ENCODE measurements at places on chromosomes 6 and 20.
A peak's percentile ranks its signal among the peaks of the same experiment; 100 is the strongest.

GRCh38 chr20:52779125-52779524 lies 193.0 kb upstream of the TSHZ2 start:
- DNase-seq, result no peak

DNA sequence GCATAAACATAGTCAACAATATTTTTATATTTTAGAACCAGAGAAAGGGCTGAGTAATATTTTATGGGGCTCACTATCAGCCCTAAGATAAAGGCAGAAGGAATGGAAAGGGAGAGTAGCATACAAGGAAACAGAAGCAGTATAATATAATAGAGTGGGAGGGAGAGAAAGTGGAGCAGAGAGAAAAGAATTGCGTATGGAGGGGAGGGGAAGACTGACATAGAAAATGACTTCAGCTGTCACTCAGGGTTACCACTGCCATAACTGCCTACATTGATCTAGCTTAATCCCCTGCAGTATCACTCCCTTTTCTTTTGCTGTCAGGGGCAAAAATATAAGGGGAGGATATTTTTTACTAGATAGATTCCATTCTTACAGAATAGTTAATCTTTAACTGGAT lies 1133.5 kb upstream of the MAP3K7 start:
- no peak for DNase-seq

DNA sequence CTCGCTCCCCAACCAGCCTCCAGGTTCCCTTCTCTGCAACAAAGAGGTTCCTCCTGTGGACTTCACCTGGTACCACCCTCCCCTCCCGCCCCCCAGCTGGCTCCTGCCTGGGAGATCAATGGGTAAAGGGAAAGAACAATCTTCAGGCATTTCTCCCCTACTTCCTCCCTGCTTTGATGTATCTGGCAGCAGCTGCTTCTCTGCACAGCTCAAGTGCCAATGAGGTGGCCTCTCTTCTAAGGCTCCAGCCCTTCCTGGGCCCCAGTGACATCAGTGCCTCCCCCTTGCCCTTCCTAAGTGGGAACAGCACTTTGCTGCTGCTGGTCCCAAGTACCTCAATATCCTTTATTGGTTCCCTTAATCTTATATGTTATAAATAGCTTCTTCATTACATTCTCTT lies 23.5 kb downstream of the MOCS1 start:
- no peak for DNase-seq

DNA sequence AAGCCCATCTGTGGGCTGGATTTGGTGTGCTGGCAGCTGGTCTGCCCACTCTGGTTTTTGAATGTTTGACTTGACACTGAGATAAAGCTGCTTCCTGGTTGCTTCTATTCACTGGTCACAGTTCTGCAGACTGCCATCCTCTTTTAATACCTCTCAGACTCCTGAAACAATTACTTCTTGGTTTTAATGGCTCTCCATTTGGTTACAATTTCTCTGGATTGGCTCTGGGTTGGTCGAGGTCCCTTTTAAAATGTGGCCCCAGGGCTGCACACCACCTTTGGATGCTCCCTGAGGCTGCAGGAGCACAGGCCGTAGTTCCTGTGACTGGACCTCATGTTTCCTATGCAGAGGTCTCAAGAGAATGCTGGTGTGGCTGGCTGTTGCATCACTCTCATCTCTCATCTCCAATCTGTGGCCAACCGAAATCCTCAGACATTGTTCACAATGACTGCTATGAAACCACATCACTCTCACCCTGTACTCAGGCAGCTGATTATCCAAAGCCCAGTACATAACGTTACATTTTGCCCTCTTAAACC lies 98.5 kb downstream of the INSM1 start:
- no peak for DNase-seq

- DNase-seq, result no peak
Observed at GRCh38 chr6:93163146-93163545, 256.2 kb downstream of the EPHA7 start.

- DNase-seq, result no peak
Observed at GRCh38 chr6:16089232-16090062, 39.4 kb upstream of the MYLIP start.

DNA sequence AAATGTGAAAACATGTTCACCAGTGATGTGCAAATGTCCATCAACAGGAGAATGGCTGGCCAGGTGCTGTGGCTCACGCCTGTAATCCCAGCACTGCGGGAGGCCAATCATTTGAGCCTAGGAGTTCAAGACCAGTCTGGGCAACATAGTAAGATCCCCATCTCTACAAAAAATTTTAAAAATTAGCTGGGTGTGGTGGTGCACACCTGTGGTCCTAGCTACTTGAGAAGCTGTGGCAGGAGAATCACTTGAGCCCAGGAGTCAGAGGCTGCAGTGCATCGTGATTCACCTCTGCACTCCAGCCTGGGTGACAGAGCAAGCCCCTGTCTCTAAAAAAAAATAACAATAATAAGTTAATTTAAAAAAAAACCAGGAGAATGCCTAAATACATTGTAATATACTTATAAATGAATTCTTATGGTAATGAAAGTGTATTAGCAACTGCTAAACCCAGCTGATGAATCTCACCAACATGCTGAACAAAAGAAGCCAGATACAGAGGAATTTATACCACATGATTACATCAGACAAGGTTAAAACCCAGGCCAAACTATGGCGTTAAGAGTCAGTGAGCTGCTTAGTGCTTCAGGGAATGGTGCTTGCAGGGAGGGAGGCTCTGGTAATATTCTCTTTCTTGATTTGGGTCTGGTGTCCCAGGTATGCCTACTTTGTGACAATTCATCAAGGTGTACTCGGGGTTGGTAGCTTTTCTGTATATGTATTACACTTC lies 36.4 kb downstream of the RPP40 start:
- DNase-seq, result no peak

GRCh38 chr6:5695260-5696245 lies 311.2 kb downstream of the NRN1 start:
- no peak for DNase-seq

- DNase-seq, result no peak
Observed at GRCh38 chr20:48832405-48832730, 4.6 kb upstream of the PREX1 start.

- DNase-seq, result no peak
Observed at GRCh38 chr6:112332274-112332673, 14.9 kb upstream of the RFPL4B start.

DNA sequence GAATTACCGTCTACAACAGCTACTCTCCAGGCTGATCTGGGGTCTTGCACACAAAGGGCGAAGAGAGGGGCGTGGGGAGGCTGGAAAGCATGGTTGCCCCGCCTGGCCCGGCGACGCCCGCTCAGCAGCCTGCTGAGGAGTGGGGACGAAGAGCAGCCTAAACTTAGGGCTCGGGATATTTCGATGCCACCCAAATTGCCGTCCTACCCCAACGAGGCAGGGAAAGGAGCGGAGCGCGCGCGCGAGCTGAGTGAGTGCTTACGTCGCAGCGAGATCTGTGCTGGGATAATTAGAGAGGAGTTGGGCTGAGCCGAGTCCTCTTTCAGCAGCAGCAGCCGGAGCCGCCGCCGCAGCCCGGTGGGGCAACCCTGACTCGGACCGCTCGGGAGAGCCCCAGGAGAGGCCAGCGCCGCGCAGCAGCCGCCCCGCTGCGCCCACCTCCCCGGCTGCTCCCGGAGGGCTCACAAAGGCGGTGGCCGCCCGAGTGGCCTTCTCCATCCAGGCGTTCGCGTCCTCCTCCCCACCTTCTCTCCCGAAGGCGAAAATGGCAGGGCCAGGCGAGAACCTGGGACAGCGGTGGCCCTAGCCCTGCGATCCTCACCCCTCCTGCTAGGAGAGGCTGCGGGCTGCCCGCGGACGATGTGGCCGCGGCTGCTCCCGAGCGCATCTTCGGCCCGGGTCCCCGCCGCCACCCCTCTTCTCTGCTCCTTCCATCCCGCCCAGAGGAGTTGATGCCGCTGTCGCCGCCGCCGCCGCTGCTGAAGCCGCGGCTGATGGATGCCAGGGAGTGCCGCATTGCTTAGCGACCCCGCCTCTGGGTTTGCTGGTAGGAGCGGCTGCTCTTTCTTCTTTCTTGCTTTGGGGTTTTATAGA lies at the start of gene CLVS2:
CLVS2 (plus strand) TSS at position 315 of the 873 bp plus-strand sequence. CDS start 1,543 bp downstream, outside the sequence.
- peak; percentile 8 for DNase-seq

GRCh38 chr6:111624401-111625098 lies 18.9 kb upstream of the TRAF3IP2 start:
- no peak for DNase-seq

GRCh38 chr20:62524505-62524911 lies 48.7 kb upstream of the GATA5 start:
- no peak for DNase-seq

DNA sequence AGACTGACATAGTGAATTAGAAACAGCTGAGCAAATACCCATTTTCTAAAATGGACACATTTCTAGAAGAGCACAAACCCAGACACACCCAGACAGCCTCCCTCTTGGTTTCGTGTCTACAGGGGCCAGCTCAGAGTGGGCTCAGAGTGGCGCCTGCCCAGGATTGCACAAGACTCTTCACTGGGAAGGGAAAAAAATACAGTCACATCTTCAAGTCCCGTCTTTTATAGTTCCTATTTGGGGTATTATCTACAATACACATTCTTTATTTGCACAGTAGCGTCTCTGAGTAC lies 246.1 kb upstream of the AFDN start:
- no peak for DNase-seq

DNA sequence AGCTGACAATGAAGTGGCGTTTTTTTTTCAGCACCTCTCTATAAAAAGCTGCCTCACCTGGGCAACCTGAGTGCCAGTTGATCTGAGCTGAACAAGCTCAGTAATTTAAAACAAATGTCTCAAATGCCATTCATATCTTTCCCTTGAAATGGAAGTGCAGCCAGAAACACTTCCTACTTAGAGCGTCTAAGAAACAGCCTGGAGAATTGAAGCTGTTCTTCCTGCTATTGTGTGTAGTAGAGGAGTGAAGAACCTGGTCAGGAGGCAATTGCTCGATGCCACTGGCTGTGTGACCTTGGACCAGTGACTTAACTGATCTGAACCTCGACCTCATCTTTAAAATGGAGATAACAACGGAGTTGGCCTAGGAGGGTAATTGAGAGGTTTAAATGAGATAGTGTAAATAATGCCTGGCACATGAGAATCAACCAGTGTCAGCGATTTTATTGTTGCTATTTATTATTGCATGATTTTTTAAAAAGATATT lies 95.4 kb upstream of the FOXQ1 start:
- DNase-seq, result no peak

GRCh38 chr6:127115084-127115655 lies 3.3 kb upstream of the RSPO3 start:
- DNase-seq, result no peak

DNA sequence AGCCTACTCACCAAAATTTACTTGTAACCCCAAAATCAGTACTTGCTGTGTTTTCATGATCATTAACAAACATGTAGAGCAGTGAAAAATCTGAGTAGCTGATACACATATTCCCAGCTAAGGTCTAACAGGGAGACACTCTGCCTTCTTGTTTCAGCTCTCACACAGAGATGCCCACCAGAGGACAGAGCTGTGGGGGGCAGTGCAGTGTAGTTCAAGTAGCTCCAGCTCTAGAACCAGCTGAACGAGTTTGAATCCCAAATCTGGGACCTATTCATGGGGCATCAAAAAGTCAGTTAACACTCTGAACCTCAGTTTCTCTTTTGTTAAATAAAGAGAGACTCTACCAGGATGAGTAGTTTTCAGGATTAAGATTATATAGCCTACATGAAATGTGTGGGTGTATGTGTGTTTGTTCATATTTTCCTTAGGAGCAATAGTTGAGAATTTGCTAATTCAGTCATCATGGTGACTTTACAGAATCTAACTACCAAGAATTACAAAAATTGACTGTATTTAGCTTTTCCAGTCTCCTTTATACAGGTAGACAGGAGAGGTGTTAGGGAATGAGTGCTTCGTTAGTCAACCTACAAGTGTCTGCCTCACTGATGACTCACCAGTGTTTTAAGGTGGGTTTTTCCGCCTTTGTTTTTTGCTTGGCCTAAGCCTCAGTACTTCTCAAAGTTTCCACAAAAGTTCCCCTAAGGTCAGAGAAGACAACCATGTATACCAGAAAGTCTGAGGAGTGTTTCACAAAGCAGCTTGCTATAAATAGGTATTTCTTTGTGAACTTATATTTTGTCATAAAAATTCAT lies 164.0 kb upstream of the RUNX2 start:
- peak; percentile 58 for DNase-seq

- no peak for DNase-seq
Observed at GRCh38 chr20:34562641-34563040, 4.1 kb downstream of the MAP1LC3A start.

DNA sequence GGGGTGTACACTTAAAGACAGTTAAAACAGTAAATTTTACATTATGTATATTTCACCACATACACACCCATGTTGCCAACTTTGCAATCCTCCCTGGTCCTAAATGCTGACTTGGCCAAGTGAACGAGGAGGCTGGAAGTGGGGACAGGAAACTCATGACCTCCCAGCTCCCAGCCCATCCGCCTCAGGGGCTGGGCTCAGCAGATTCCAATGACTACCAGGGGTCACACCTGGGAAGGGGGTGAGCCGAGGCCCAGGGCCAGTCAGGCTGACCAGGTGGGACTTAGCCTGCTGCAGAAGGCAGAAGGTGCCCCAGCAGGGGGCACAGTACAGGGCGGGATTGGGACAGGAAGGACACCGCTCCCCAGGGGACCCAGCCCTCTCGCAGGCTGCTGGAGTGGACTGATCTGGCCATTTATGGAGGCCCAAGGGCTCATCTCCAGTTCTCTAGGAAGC lies 2.4 kb downstream of the SIGLEC1 start:
- DNase-seq, result no peak

DNA sequence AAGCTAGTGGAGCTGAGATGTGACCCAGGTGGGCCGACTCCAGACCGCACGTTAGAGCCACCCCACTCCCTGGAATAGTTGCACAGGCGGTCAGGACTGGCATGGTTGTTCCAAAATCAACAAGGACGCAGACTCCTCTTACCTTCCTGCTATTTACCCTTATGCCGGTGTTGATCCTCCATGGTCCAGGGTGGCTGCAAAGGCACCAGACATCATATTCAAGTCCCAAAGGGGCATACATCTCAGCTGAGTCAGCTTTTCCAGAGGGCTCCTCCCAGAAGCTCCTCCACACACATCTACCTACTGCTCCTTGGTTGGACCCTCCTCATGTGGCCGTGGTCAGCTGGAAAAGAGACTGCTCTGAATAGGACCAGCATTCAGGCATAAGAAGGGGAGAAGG lies 112.2 kb downstream of the SYCP2 start:
- DNase-seq, result no peak

GRCh38 chr6:111813237-111813636 lies 60.0 kb downstream of the FYN start:
- no peak for DNase-seq

DNA sequence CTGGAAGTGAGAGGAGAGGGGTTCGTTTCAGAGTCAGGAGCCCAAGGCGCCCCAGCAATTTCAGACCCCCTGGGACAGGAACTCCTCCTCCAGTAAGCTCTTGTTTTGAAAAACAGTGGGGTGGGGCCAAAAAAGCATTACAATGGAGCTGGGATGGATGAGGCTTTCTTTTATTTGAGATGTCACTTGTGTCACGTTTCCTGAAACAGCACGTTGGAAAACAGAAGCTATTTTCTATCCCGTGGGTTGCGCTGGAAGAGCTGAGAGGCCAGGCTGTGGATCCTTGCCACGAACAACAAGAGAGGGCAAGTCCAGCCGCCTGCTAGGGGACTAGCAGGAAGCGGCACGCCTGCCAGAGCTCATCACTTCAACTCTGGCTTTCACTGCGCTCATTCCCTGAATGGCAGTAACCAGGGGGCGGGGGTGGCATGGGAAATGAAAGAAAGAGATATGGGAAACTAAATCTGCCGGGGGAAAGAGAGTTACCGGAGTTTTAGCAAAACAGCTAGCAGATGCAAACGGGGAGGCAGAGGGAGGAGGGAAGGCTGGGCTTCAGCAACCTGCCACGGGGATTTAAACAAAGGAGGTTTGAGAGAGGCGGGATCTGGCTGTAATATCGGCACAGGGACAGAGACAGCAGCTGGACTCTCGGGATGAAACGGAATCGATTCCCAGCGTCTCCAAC lies 34.6 kb downstream of the GCNT2 start:
- DNase-seq, result peak; percentile 44

- no peak for DNase-seq
Observed at GRCh38 chr20:50915424-50915823, 15.8 kb downstream of the ADNP start.
